GM10248 (cell line): ENCODE measurements at places on chromosomes 2 and 18.

DNA sequence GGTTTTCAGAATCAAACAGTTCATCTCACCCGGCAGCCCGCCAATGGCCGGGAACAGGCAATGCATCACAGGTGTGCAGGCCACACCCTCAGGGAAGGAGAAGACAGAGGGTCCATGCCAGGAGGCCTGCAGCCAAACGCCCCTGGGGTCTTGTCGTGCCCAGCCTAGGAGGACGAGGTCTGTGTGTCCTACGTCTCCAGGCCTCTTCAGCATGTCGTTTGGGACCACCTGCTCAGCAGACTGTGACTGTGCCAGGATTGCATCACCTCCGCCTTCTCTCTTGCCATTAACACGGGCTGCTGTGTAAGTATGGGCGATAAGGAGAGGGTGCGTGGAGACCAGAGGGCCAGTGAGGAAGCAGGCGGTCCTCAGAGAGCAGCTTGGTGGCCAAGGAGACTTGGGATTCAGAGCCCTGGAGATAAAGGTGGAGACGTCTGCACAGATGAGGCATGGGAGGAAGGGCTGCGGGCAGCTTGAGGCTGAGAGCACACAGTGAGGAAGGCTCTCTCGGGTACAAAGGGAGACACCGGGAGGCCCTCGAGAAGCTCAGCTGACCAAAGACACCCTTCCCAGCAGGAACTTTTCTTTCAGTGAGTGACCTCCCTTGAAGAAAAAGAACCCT is 37.4 kb upstream of the KLHL29 start:
- DNase-seq: no peak

GRCh38 chr2:101803945-101804696 is 106.6 kb downstream of the MAP4K4 start:
- DNase-seq: no peak

GRCh38 chr2:175234153-175234552 is 52.6 kb upstream of the ATP5MC3 start:
- no peak for DNase-seq

DNA sequence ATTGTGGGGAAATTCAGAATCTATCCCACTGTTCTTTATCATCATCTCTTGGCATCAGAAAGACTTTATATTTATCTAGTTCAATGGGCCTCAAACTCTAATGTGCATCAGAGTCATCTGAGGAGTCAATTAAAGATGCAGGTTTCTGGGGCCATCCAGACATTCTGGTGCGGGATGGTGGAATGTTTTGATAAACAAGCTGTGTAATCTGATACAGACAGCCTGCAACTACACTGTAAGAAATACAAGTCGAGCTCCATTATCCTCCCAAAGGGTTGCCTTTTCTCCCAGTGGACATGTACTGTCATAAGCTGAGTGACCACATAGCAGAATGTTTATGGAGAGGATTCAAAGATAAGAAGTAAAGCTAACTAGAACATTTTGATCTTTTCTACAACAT is 515.3 kb upstream of the DCC start:
- DNase-seq: no peak

DNA sequence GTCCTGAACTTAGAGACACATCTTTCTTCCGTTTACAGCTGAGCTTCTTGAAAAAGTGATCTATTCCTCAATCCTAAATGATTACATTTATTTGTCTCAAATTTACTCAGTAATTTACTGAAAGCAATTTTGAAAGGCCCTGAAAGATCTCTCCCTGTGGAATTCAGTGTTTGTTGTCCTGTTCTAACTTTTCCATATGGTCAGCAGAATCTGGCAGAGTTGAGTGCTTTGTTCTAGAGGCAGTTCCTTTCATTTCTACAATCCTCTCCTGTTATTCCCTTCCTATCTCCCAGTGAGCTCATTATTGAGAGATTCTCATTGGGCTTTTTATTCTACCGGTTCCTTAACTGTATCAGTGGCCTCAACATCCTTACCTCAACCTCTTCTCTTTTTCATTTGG is 36.5 kb upstream of the REG3G start:
- no peak for DNase-seq

DNA sequence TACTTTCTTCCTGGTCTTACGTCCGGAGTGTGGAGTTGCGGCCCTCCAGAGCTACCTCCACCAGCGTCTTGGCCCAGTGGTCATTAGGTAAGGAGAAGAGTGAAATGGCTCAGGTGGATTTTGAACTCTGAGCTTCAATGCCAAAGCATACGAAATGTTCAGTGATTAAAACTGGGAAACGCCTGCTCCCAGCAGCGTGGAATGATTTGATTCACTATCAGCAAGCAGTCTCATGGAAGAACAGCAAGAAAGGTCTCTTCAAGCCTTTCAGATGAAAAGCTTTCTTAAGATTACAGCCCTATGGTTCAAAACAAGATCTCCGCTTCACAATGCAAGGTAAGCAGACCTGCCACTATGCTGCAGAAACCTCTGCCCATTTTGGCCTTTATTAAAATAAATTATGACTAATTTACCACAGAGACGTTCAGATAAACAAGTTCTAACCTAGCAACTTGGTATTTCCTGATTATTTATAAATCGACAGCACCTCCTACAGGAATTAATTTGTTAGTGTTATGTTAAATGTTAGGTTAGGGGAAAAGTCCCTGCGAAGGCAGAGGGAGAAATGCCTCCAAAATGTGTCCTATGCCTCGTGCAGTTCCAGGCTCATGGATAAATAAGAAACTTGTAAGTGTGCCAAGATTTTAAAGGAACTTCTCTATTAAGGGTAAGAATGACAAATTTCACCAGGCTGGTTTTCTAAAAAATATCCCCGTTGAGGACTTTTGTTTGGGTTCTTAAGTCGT is 10.1 kb downstream of the SP9 start:
- DNase-seq: no peak

DNA sequence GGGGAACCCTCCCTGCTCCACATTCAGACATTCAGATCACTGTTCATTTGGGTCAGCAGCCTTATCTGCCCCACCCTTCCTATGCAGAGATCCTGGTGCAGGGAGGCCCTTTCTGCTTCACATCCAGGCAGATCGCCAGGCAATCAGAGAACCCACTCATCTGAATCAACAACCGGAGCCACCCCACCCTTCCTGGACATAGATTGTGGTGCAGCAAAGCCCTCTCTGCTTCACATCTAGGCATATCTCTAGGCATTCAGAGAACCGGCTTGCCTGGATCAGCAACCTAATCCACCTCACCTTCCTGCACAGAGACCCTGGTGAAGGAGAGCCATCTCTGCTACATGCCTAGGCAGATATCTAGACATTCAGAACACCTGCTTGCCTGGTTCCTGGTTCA is 184.5 kb upstream of the CNTNAP5 start:
- no peak for DNase-seq

DNA sequence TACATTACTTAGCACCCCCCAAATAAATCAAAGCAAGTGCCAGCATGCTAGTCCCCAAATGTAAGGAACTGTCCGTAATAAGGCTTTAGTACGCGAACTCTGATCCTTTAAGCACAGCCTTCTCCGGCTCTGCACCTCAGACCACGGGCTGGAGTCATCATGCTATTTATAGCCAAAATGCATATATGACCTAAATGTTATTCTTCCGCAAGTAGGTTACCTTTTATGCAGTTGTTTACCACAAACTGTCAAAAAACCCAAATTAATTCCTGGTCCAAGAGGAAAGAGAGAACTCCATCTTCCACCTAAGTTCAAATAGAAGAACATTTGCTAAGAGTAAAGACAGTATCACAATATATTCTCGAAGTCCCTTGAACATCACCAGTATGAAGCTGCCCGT is 42.7 kb downstream of the ZNF516 start:
- DNase-seq: no peak

- DNase-seq: no peak
These were observed 104.7 kb downstream of the VSNL1 start for GRCh38 chr2:17644997-17645720.

DNA sequence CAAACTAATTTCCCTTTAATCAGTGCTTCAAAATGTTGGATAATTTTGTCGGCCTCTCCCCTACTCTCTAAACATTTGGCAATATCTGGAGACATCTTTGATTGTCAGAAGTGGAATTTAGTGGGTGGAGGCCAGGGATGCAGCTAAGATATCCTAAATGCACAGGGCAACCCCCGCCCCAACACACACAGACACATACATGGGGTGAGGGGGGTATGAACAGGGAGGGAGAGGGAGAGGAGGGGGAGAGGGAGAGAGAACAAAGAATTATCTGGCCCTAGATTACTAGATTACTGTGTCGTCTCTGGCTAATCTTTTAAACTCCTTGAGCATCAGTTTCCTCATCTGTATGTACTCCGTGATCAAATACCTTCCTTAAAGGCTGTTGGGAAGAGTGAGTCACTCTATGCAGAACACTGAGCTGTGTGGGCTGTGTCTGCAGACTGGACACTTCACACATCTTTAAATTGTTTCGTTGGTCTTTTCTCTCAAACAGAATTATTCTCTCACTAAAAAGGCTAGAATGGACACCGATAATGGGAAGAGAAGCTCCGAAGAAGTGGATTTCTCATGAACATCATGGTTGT is 2.9 kb downstream of the RNF149 start:
- DNase-seq: no peak

GRCh38 chr18:8982416-8983183 is 119.9 kb upstream of the NDUFV2 start:
- DNase-seq: no peak

DNA sequence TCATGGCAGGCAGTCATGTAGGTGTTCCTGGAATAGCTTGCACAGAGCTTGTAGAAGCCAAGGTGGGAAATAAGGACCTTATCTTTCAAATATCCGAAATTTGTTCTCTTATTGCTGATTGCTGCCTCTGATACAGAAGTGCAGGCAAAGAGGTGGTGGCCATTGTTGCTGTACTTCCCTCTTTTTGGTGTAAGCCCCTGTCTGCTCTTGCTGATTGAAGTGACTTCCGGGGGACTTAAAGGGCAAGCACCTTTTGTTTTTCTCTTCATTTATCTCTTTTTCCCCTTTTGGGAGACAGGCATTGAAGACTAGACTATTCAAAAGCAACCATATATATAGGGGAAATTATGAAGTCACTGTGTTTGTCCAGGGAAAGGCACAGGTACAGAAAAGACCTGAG is 131.6 kb upstream of the OTX1 start:
- DNase-seq: no peak
